ENCODE measurements at places on chromosomes 3 and 15.

GRCh38 chr15:67775998-67776397 is 49.3 kb upstream of the SKOR1 start:
- H3K4me1 ChIP-seq, result no peaks in the 10 kb centered on the region
- H3K36me3 ChIP-seq, result no peaks in the 10 kb centered on the region
- H3K27ac ChIP-seq, result no peak overlapping the region
- no peaks in the 10 kb centered on the region for H3K27me3 ChIP-seq
- no peak overlapping the region for H3K4me3 ChIP-seq

GRCh38 chr3:5022187-5022965 is 43.1 kb downstream of the BHLHE40 start:
- H3K4me1 ChIP-seq, result peaks cover 72% of the 10 kb centered on the region
- H3K27me3 ChIP-seq, result no peaks in the 10 kb centered on the region
- DNase-seq, result peak; percentile 59
- peak overlapping the region; percentile 91 for H3K27ac ChIP-seq
- no peaks in the 10 kb centered on the region for H3K36me3 ChIP-seq
- peak overlapping the region; percentile 29 for H3K4me3 ChIP-seq

DNA sequence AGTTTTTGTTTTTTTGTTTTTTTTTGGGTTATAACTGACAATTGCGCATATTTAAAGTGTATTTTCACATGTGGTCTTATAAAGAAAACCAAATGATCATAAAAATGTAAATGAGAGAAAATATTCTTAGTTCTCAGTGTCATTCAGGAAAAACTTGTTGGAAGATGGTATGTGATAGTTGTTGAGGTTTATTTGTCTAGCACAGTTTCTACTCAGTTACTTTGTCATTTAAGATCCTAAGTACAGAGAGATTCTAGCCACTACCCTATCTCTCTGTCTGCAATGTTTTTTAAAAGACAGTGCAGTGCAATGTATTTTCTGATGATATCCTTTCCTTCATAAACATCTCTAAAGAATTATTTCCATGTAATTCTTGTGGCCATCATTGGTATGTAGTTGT is 46.1 kb downstream of the AKAP13 start:
- no peaks in the 10 kb centered on the region for H3K36me3 ChIP-seq
- H3K4me3 ChIP-seq, result no peak overlapping the region
- H3K4me1 ChIP-seq, result peaks cover 76% of the 10 kb centered on the region
- no peak overlapping the region for H3K27ac ChIP-seq

DNA sequence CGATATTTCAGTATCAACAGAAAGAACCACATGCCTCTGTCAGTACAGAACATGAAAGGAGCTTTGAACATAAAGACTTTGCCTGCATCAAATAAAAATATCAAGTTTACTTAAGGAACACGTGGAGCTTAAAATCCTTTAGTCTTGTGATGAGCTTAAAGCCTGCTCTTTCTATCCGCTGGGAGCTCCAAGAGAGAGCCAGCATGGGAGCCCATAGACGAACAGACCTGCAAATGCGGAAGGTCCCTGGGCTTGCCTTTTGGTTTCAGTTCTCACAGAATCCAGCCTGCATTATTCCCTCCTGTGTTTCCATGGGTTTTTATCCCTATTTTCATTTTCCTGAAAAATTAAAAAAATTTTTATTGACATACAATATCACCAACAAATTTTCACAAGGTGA is 530.6 kb upstream of the RGMA start:
- H3K27ac ChIP-seq, result no peak overlapping the region
- H3K27me3 ChIP-seq, result peaks cover 11% of the 10 kb centered on the region
- H3K4me3 ChIP-seq, result no peak overlapping the region

GRCh38 chr15:56468401-56468800 is 3.5 kb upstream of the MNS1 start:
- peak; percentile 12 for DNase-seq
- H3K27ac ChIP-seq, result peak overlapping the region; percentile 62
- H3K4me1 ChIP-seq, result peaks cover 23% of the 10 kb centered on the region
- peak overlapping the region; percentile 73 for H3K4me3 ChIP-seq

DNA sequence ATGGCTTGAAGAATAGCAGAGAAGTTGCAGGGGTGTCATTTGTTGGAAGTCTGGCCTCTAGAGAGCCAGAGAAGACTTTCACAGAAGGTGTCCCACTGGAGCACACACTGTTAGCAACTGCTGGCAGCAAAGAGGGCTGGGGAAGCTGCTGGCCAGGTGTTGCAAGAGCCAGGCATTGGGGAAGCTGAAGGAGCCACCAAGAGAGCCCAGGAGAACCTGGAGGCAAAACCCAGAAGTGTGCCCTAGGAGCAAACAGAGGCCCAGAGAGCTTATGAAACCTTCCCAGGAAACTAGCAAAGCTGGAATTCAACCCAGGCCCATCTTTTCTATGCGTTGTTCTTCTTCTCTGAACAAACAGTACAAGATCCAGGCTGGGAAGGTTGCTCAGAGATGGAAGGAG is 132.7 kb upstream of the TRIM42 start:
- no peak overlapping the region for H3K4me3 ChIP-seq
- H3K27me3 ChIP-seq, result no peaks in the 10 kb centered on the region
- H3K4me1 ChIP-seq, result no peaks in the 10 kb centered on the region
- H3K36me3 ChIP-seq, result no peaks in the 10 kb centered on the region
- no peak overlapping the region for H3K27ac ChIP-seq
- no peak for DNase-seq

DNA sequence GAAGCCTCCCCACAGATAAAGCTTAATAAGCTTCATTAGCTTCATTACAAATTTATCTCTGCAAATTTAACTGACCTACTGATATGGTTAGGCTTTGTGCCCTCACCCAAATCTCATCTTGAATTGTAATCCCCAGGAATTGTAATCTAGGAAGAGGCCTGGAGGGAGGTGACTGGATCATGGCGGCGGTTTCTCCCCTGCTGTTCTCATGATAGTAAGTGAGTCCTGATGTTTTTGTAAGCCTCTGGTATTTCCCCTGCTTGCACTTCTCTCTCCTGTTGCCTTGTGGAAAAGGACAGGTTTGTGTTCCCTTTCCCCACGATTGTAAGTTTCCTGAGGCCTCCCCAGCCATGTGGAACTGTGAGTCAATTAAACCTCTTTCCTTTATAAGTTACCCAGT is 226.1 kb upstream of the TTC14 start:
- H3K27ac ChIP-seq, result no peak overlapping the region
- no peaks in the 10 kb centered on the region for H3K4me1 ChIP-seq
- no peaks in the 10 kb centered on the region for H3K27me3 ChIP-seq
- H3K4me3 ChIP-seq, result no peak overlapping the region
- H3K36me3 ChIP-seq, result no peaks in the 10 kb centered on the region

DNA sequence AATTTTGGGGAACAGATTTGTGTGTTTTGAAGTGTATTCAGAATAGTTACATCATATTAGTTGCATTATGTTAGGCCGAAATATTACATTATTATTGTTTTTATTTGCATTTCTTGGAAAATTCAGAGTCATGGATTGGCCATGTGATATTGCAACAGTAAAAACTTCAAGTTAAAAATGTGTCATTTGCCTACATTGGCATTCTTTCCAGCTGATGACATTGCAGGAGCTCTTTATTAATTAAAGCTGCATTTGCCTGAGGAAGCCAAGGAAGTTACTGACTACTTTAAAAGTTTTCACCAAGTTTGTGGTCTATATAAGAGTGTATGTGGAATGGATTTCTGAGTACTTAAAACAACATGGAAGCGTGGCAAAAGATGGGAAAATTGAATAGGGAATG is 726.4 kb upstream of the SGO1 start:
- no peak overlapping the region for H3K27ac ChIP-seq
- H3K4me1 ChIP-seq, result no peaks in the 10 kb centered on the region
- no peaks in the 10 kb centered on the region for H3K27me3 ChIP-seq
- no peaks in the 10 kb centered on the region for H3K36me3 ChIP-seq
- DNase-seq, result no peak
- no peak overlapping the region for H3K4me3 ChIP-seq

DNA sequence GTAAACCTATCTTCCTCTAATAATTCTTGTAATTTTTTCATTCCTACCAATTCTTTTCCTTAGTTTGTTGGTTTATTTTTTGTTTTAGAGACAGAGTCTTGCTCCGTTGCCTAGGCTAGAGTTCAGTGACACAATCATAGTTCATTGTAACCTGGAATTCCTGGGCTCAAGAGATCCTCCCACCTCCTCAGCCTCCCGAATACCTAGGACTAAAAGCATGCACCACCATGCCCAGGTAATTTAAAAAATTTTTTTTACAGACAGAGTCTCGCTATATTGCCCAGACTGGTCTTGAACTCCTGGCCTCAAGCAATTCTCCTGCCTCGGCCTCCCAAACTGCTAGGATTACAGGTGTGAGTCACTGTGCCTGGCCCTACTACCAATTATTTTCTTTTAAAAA is 220.2 kb downstream of the ERC2 start:
- H3K27me3 ChIP-seq, result no peaks in the 10 kb centered on the region
- no peak overlapping the region for H3K27ac ChIP-seq
- no peak overlapping the region for H3K4me3 ChIP-seq
- no peaks in the 10 kb centered on the region for H3K36me3 ChIP-seq
- DNase-seq, result no peak

DNA sequence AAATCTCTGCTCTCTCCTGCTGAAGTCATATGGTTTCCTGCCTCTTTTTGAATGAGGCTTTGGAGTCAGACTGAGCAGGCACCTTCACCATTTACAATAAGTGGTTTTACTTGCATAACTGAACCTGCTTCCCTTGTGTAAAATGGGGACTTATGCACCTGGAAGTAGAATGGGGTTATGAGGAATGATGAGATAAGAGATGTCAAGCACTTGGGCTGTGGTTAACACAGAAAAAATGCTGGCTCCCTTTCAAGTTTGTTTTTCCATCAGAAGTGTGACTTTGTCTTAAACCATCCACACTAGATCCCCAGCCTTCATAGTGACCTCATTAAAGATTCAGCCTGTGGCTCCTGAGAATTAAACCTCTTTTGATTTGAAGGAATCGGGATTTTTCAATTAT is 5.2 kb downstream of the EXOSC7 start:
- H3K36me3 ChIP-seq, result peaks cover 40% of the 10 kb centered on the region
- H3K27me3 ChIP-seq, result no peaks in the 10 kb centered on the region
- no peak overlapping the region for H3K27ac ChIP-seq
- peaks cover 78% of the 10 kb centered on the region for H3K4me1 ChIP-seq
- no peak overlapping the region for H3K4me3 ChIP-seq

GRCh38 chr3:55167586-55168317 is 239.9 kb upstream of the LRTM1 start:
- DNase-seq, result no peak
- no peaks in the 10 kb centered on the region for H3K27me3 ChIP-seq
- H3K27ac ChIP-seq, result no peak overlapping the region
- H3K36me3 ChIP-seq, result no peaks in the 10 kb centered on the region

GRCh38 chr3:108089579-108089978 is 1.3 kb downstream of the CD47 start:
- peak overlapping the region; percentile 99 for H3K27ac ChIP-seq
- peaks cover 25% of the 10 kb centered on the region for H3K4me1 ChIP-seq
- no peaks in the 10 kb centered on the region for H3K27me3 ChIP-seq
- no peak for DNase-seq
- H3K4me3 ChIP-seq, result no peak overlapping the region

GRCh38 chr3:103047640-103048039 is 612.8 kb downstream of the ZPLD1 start:
- no peak overlapping the region for H3K27ac ChIP-seq
- DNase-seq, result no peak
- H3K4me1 ChIP-seq, result no peaks in the 10 kb centered on the region
- no peak overlapping the region for H3K4me3 ChIP-seq
- no peaks in the 10 kb centered on the region for H3K27me3 ChIP-seq
- no peaks in the 10 kb centered on the region for H3K36me3 ChIP-seq
